ENCODE measurements at places on chromosomes 6 and 20. TPM values are rescaled to one million over a fixed set of nuclear protein-coding genes. Genes with fewer than 3 reads are reported as not detected.

GRCh38 chr6:82270881-82271635 lies 23.5 kb upstream of the IBTK start:
- no peaks in the 10 kb centered on the region for H3K27me3 ChIP-seq
- H3K4me1 ChIP-seq: no peaks in the 10 kb centered on the region
- H3K4me3 ChIP-seq: no peak overlapping the region
- no peak for DNase-seq
- H3K27ac ChIP-seq: no peak overlapping the region
- no peaks in the 10 kb centered on the region for H3K36me3 ChIP-seq

GRCh38 chr6:110654096-110654820 lies 161.0 kb downstream of the CDK19 start:
- H3K27ac ChIP-seq: no peak overlapping the region
- H3K36me3 ChIP-seq: no peaks in the 10 kb centered on the region
- peaks cover 8% of the 10 kb centered on the region for H3K4me1 ChIP-seq
- no peak for DNase-seq
- H3K27me3 ChIP-seq: no peaks in the 10 kb centered on the region

GRCh38 chr20:62938105-62938888 lies at the start of gene GID8:
Gene GID8 (plus strand): TSS chr20:62938147. CDS start chr20:62941503, 3,356 bp downstream.
- peak; percentile 46 for DNase-seq
- H3K36me3 ChIP-seq: no peaks in the 10 kb centered on the region
- H3K4me1 ChIP-seq: peaks cover 30% of the 10 kb centered on the region
- H3K27ac ChIP-seq: peak within 1 kb of the TSS; percentile 94

- no peaks in the 10 kb centered on the region for H3K36me3 ChIP-seq
- no peaks in the 10 kb centered on the region for H3K4me1 ChIP-seq
- DNase-seq: no peak
- H3K4me3 ChIP-seq: no peak overlapping the region
- H3K27me3 ChIP-seq: no peaks in the 10 kb centered on the region
These were observed 23.5 kb upstream of the ANGPT4 start for GRCh38 chr20:939606-940005.

- no peak for DNase-seq
- peaks cover 3% of the 10 kb centered on the region for H3K4me1 ChIP-seq
- H3K4me3 ChIP-seq: no peak overlapping the region
- H3K27me3 ChIP-seq: no peaks in the 10 kb centered on the region
These were observed 16.5 kb downstream of the ACTR5 start for GRCh38 chr20:38764567-38765318.

- H3K36me3 ChIP-seq: no peaks in the 10 kb centered on the region
- H3K4me3 ChIP-seq: no peak overlapping the region
- no peaks in the 10 kb centered on the region for H3K4me1 ChIP-seq
These were observed 31.2 kb downstream of the KCNQ5 start for GRCh38 chr6:72653026-72653425.

- H3K4me3 ChIP-seq: peak overlapping the region; percentile 69
- H3K27ac ChIP-seq: peak overlapping the region; percentile 83
- H3K36me3 ChIP-seq: no peaks in the 10 kb centered on the region
These were observed 586 bp upstream of the ALDH5A1 start for GRCh38 chr6:24493945-24494820.

- peak overlapping the region; percentile 68 for H3K27ac ChIP-seq
- peak; percentile 50 for DNase-seq
- no peaks in the 10 kb centered on the region for H3K27me3 ChIP-seq
- peaks cover 25% of the 10 kb centered on the region for H3K4me1 ChIP-seq
These were observed 36.8 kb downstream of the PNLDC1 start for GRCh38 chr6:159836718-159837490.

GRCh38 chr6:108650781-108651180 lies 90.1 kb downstream of the FOXO3 start:
- no peak overlapping the region for H3K4me3 ChIP-seq
- peak overlapping the region; percentile 84 for H3K27ac ChIP-seq
- H3K27me3 ChIP-seq: no peaks in the 10 kb centered on the region
- no peaks in the 10 kb centered on the region for H3K36me3 ChIP-seq

DNA sequence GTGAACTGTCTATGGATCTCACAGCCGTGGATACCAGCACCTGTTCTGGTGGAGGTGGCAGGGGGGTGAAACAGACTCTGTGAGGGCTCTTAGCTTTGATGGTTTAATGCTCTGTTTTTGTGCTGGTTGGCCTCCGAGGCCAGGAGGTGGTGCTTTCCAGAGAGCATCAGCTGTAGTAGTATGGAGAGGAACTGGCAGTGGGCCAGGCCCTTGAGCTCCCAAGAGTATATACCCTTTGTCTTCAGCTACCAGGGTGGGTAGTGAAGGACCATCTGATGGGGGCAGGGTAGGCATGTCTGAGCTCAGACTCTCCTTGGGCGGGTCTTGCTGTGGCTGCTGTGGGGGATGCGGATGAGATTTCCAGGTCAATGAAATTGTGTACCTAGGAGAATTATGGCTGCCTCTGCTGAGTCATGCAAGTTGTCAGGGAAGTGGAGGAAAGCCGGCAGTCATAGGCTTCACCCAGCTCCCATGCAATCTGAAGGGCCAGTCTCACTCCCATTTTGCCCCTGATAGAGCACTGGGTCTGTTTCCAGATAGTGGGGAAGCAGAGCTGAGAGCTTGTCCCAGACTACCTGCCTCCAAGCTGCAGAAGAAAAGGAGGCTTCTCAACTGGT lies 102.7 kb upstream of the AHI1 start:
- no peaks in the 10 kb centered on the region for H3K36me3 ChIP-seq
- H3K27ac ChIP-seq: no peak overlapping the region
- no peak overlapping the region for H3K4me3 ChIP-seq
- H3K4me1 ChIP-seq: no peaks in the 10 kb centered on the region
- DNase-seq: no peak
- no peaks in the 10 kb centered on the region for H3K27me3 ChIP-seq

GRCh38 chr20:45771182-45771759 lies 20.4 kb downstream of the WFDC3 start:
- no peaks in the 10 kb centered on the region for H3K36me3 ChIP-seq
- H3K27me3 ChIP-seq: no peaks in the 10 kb centered on the region
- H3K27ac ChIP-seq: no peak overlapping the region
- H3K4me3 ChIP-seq: no peak overlapping the region

DNA sequence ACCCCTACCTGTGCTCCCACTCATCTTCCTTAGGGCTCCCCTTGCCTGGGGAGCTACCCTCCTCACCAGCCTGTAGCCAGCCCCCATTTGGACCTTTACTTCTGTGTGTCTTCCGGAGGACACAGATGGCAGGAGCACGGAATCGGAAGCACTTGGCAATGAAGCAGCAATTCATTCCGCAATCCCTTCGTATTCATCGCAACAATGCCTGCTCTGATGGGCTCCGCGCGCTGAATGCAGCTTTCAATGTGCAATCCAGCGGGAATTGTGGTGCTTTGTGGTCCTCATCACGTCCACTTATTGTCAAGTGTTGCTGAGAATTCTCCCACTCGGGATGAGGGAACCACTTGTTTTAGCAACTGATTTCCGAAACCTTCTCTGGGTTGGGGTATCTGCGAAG lies 336.0 kb downstream of the DHX35 start:
- no peaks in the 10 kb centered on the region for H3K36me3 ChIP-seq
- H3K4me3 ChIP-seq: no peak overlapping the region
- H3K4me1 ChIP-seq: no peaks in the 10 kb centered on the region
- H3K27me3 ChIP-seq: no peaks in the 10 kb centered on the region

GRCh38 chr20:2657241-2657640 lies 4.8 kb downstream of the NOP56 start:
- H3K27ac ChIP-seq: no peak overlapping the region
- H3K27me3 ChIP-seq: no peaks in the 10 kb centered on the region
- no peak overlapping the region for H3K4me3 ChIP-seq
- no peaks in the 10 kb centered on the region for H3K36me3 ChIP-seq
- peaks cover 10% of the 10 kb centered on the region for H3K4me1 ChIP-seq
- DNase-seq: no peak

GRCh38 chr6:1625794-1626435 lies 16.2 kb downstream of the FOXC1 start:
- no peak overlapping the region for H3K4me3 ChIP-seq
- H3K36me3 ChIP-seq: no peaks in the 10 kb centered on the region
- H3K4me1 ChIP-seq: peaks cover 3% of the 10 kb centered on the region
- no peak for DNase-seq
- no peak overlapping the region for H3K27ac ChIP-seq

- H3K36me3 ChIP-seq: no peaks in the 10 kb centered on the region
- no peaks in the 10 kb centered on the region for H3K27me3 ChIP-seq
- H3K4me1 ChIP-seq: peaks cover 16% of the 10 kb centered on the region
- peak; percentile 52 for DNase-seq
These were observed 721 bp downstream of the KDM1B start for GRCh38 chr6:18155864-18156421.

DNA sequence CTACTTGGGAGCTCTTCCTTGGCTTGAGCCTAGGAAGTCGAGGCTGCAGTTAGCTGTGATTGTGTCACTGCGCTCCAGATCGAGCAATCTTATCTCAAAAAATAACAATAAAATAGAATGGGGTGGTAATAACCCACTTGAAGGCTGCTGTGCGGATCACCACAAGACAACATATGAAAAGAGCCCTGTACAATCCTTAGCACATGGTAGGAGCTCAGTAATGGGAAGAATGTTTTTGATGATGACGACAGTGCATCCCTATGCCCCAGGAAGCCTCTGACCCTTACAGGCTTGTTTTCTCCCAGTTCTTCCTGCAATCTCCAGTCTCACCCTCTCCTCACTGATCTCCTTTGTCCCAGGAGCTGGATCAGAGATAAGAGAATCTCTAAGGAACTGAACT lies 15.5 kb downstream of the SCUBE3 start:
- H3K27ac ChIP-seq: no peak overlapping the region
- H3K36me3 ChIP-seq: no peaks in the 10 kb centered on the region
- H3K4me3 ChIP-seq: no peak overlapping the region
- DNase-seq: no peak

GRCh38 chr6:73182021-73182607 lies 43.2 kb downstream of the KHDC1L start:
- no peak overlapping the region for H3K27ac ChIP-seq
- DNase-seq: no peak
- H3K27me3 ChIP-seq: no peaks in the 10 kb centered on the region
- no peak overlapping the region for H3K4me3 ChIP-seq
- no peaks in the 10 kb centered on the region for H3K4me1 ChIP-seq

GRCh38 chr20:38872036-38872435 lies 54.2 kb upstream of the FAM83D start:
- DNase-seq: no peak
- H3K27me3 ChIP-seq: no peaks in the 10 kb centered on the region
- no peak overlapping the region for H3K27ac ChIP-seq
- no peak overlapping the region for H3K4me3 ChIP-seq
- H3K4me1 ChIP-seq: no peaks in the 10 kb centered on the region

DNA sequence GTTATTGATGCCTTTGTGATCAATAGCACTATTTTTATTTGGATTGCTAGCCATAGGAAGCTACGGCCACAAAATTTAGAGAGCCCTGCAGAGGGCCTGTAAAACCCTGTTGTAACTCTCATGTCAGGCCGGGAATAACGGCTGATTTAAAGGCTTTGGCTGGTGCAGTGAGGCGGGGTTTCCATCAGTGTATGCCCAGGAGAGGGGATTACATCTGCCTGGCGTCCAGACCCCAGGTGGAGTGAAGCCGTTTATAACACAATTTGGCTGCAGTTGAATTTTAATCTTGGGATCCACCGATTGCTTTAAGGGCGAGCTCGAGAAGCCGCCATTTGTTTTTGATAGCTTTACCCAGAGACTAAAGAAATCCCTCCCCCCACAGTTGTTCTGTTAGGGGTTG lies 29.1 kb upstream of the APCDD1L start:
- no peaks in the 10 kb centered on the region for H3K4me1 ChIP-seq
- no peak overlapping the region for H3K27ac ChIP-seq
- no peak overlapping the region for H3K4me3 ChIP-seq
- no peaks in the 10 kb centered on the region for H3K36me3 ChIP-seq

DNA sequence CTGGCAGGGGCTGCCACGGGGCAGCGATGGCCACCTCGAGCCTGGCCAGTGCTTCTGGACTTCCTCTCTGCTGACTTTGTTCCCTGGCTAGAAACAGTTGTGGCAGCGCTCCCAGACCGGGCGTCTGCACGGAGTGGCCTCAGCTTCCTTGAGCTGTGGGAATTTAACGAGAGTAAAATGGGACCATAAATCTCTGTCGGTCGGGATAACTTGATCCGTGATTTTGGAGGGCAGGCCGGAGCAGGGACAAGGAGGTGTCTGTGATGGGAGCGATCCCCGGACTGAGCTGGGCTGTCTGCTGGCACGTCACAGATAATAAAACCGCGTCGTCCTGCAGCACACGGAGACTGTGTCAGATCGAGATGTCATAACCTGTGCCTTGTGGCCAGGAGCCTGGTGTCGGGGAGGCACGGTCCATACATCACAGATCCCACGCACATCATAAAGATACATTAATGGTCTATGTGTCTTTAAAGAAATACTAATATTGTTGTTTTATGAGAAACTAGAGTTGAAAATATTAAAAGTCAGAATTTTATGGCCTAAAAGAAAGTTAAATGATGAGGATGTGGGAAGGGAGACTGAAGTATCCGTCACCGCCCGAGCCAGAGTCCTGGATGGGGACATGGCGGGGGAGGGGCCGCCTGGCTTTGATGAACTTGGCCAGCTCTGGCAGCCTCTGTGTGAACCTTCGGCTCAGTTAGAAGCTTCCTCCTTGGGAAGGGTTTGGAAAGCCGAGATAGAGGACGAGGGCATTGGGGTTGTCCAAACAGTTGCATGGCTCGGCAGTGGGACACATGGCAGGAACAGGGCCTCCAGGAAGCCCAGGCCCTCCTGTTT lies 6.5 kb upstream of the RBBP8NL start:
- H3K4me3 ChIP-seq: no peak overlapping the region
- no peaks in the 10 kb centered on the region for H3K4me1 ChIP-seq
- DNase-seq: peak; percentile 41
- H3K36me3 ChIP-seq: no peaks in the 10 kb centered on the region
- no peaks in the 10 kb centered on the region for H3K27me3 ChIP-seq

DNA sequence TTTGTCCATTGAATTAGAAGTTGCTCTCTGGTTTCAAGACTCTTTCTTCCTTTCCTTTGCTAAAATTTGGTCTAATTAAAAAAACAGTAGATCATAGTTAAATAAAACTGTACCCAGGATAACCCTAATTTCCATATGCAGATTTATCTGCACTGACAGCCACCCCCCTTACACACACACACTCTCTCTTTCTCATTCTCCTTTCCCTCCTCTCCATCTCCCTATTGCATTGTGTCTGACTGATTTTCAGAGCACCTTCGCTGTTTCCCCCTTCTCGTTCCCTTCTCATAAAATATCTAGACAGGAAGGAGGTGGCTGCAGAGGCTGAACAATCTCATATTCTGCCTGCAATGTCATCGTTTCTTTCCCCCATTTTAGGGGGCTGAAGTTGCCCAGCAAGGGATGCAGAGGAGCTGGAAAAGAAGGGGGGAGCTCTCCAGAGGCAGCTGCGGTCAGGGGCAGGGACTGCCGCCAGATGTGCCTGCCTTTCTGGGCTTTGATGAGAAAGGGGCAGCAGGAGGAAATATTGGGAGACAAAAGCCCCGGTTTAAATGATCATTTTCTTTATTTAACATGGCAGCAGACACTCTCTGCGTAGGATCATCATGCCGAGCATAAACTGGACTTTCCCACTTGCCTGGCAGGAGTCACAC lies 22.5 kb upstream of the MMS22L start:
- no peak overlapping the region for H3K4me3 ChIP-seq
- no peaks in the 10 kb centered on the region for H3K4me1 ChIP-seq
- H3K27me3 ChIP-seq: no peaks in the 10 kb centered on the region
- no peak overlapping the region for H3K27ac ChIP-seq

PCK1 gene
- polyA plus RNA-seq: 0.88 TPM

TAP2 gene
- 9.1 TPM for polyA plus RNA-seq

NCOA5 gene
- 64.0 TPM for polyA plus RNA-seq

COX4I2 gene
- 2.2 TPM for polyA plus RNA-seq

GTSF1L gene
- polyA plus RNA-seq: 244 TPM

HLA-DQB2 gene
- polyA plus RNA-seq: 6.2 TPM

ZNF831 gene
- 0.99 TPM for polyA plus RNA-seq

GLP1R gene
- 0.09 TPM for polyA plus RNA-seq

Data from testis (tissue), 5 donors.